Memory B cell (primary cell): ENCODE measurements at places on chromosomes 3 and 15.

- no peak overlapping the region for H3K27ac ChIP-seq
- peaks cover 9% of the 10 kb centered on the region for H3K4me1 ChIP-seq
- H3K36me3 ChIP-seq = peaks cover 2% of the 10 kb centered on the region
- no peak overlapping the region for H3K4me3 ChIP-seq
Observed at GRCh38 chr3:55483196-55484095, 3.7 kb downstream of the WNT5A start.

DNA sequence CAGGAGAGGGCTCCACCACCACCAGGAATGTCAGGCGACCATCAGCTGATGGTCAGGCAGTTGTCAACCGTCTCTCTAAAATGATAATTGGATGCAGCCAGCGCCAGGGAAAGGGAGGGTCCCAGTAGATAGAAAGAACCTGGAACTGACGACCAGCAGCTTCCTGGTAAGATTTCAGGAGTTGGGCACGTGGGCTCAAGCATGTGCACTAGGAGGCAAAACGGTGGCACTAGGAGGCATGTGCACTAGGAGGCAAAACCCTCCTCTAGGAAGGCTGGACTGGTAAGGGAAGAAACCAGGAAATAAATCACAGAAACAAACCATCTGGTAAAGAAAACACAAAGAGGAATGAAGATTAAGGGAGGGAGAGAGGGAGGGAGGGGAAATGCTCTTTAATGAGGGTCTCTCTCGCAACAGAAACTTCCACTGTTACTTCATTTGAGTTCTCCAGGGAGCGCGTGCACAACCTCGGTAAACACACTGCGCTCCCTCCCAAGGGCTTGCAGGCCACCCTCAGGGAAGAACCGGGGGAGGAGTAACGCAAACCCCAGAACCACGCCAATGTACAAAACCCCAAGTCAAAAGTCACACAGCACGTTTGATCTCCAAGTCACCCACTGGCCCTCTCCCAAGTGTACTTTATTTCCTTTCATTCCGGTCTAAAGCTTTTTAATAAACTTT, 116.7 kb downstream of the XXYLT1 start:
- no peak for DNase-seq
- no peaks in the 10 kb centered on the region for H3K27me3 ChIP-seq
- H3K27ac ChIP-seq = peak overlapping the region; percentile 87
- no peaks in the 10 kb centered on the region for H3K36me3 ChIP-seq

GRCh38 chr3:128482175-128482574, 10.8 kb downstream of the GATA2 start:
- no peak for DNase-seq
- no peaks in the 10 kb centered on the region for H3K36me3 ChIP-seq
- H3K4me3 ChIP-seq = no peak overlapping the region
- H3K4me1 ChIP-seq = peaks cover 12% of the 10 kb centered on the region
- peaks cover 52% of the 10 kb centered on the region for H3K27me3 ChIP-seq

GRCh38 chr3:38039101-38039898, at the start of gene DLEC1:
Gene DLEC1 (plus strand): TSS chr3:38039208. CDS start chr3:38039226, 18 bp downstream.
- peak within 1 kb of the TSS; percentile 92 for H3K4me3 ChIP-seq
- H3K4me1 ChIP-seq = peaks cover 15% of the 10 kb centered on the region
- peaks cover 1% of the 10 kb centered on the region for H3K27me3 ChIP-seq

GRCh38 chr3:58404396-58404795, 29.2 kb downstream of the PDHB start:
- DNase-seq = no peak
- peak overlapping the region; percentile 47 for H3K27ac ChIP-seq
- peaks cover 27% of the 10 kb centered on the region for H3K36me3 ChIP-seq
- H3K4me3 ChIP-seq = no peak overlapping the region
- H3K4me1 ChIP-seq = peaks cover 28% of the 10 kb centered on the region
